ENCODE measurements at places on chromosomes 1 and 21.
A peak's percentile ranks its signal among the peaks of the same experiment; 100 is the strongest.

- no peak for DNase-seq
Observed at GRCh38 chr1:66043186-66043585, 250.5 kb downstream of the PDE4B start.

DNA sequence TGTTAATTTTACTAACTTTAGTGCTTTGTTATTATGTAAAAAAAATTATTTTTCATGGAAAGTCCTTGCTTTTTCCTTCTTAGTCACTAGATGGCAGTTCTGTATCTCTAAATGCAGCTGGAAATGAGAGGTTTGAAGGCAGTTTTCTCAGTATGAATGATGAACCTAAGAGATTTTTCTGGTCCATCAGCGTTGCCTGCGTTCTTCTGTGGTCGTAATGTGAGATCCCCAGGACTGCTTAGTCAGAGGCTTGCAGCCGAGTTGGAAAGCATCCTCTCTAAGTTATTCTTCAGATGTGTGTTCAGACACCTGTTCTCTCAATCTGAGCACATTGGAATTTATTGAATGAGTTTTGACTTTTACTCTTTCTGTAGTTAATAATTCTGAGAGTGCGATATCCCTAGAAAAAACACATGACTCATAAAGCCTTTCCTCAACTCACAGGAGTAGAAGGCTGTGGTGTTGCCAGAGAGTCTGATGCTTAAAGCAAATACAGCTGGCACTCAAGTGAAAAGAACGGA lies 99.3 kb downstream of the FMN2 start:
- DNase-seq = peak; percentile 69

GRCh38 chr1:238135708-238136664 lies 245.3 kb upstream of the ZP4 start:
- no peak for DNase-seq

DNA sequence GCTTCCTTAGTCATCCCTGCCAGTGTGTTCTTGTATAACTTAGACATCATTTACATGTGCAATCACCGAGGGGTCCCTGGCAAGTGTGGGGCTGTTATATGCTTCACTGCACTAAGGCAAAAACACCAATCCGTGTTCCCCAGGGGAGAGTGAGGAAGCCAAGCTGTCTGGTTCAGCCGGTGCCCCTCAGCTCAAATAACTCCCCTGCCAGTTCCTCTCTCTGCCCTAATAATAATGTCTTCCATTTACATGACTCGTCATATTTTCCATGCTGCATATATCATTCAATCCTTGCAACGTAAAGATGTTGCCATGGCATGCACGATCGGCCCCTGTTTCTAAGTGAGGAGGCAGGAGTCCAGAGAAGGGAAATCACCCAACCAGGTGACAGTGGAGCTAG lies 24.4 kb upstream of the NDC1 start:
- no peak for DNase-seq

GRCh38 chr1:30822966-30823581 lies 65.5 kb upstream of the LAPTM5 start:
- DNase-seq = no peak

- no peak for DNase-seq
Observed at GRCh38 chr1:185338719-185339622, 21.9 kb upstream of the IVNS1ABP start.

- no peak for DNase-seq
Observed at GRCh38 chr1:213693864-213694263, 293.9 kb upstream of the PROX1 start.

GRCh38 chr1:22343456-22344328 lies 108.0 kb upstream of the ZBTB40 start:
- no peak for DNase-seq

DNA sequence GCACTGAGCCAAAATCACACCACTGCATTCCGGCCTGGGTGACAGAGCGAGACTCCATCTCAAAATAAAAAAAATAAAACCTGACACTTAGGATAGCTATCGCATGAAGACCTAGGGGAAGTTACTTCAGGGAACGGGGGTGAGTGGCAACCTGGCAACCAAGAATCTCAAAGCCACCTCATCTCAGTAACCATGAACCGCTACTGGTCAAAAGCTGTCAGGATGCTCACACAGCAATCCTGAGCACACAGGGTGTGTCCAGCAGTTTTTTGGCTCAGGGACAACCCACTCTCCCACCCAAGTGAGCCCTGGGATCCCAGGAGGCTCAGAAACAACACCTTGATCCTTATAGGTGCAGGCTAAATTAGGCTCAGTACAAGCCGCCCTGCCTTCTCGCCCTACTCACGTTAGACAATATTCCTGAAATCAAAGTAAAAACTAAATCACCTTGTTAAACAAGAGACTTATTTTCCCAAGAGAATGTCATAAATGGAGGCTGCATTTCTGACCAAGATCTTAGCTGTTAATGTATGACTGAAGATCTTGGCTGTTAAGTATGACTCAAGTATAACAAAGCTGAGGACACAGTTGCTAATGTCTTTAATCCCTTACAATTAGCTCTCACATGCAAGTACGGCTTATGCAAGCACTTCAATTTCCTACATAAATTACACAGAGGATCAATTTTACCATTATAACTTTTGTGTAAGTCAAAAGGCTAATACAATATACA lies 48.3 kb upstream of the NADK start:
- DNase-seq = peak; percentile 89

DNA sequence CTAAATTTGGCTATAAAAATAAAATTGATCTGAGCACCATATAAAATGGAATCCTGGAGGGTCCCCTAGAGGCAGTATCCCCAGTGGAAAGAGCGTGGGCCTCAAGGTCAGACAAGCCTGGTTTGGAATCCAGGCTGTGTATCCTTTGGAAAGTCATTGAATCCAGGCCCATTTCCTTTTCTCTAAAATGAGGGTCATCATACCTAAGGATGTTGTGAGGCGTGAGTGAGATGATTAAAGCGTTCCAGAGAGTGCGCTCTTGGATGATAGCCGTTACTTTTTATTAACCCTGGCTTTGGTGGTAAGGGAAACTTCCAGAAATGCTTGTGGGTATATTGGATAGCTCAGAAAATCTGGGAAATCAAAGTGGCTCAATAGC lies 683 bp upstream of the ZNF436 start:
- no peak for DNase-seq

GRCh38 chr1:7325254-7325653 lies 445.8 kb upstream of the VAMP3 start:
- DNase-seq = no peak

- no peak for DNase-seq
Observed at GRCh38 chr21:41526478-41527087, 18.6 kb upstream of the TMPRSS2 start.

GRCh38 chr1:162976628-162977027 lies 92.5 kb upstream of the RGS4 start:
- DNase-seq = no peak

- DNase-seq = no peak
Observed at GRCh38 chr1:24727501-24728216, 17.6 kb upstream of the CLIC4 start.

DNA sequence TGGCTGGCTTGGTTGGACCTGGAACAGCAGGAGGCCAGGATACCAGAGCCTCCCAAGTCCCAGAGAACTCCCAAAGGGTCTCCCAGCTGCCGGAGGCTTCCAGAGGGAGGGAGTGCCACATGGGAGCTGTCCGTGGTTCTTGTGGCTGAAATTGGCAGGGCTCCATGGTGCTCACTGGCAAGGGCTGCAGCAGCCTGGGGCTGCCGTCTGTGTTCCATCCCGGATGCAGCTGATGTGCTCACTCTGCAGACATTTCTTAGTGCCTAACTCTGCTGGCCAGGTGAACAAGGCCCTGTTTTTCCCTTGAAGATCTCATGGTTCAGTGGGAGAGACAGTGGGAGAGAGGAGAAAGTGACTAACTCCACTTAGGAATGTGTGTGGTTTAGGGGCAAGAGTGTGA lies 261.1 kb downstream of the CAMTA1 start:
- DNase-seq = peak; percentile 34

GRCh38 chr1:16967095-16967575 lies 13.3 kb downstream of the MFAP2 start:
- DNase-seq = peak; percentile 73

DNA sequence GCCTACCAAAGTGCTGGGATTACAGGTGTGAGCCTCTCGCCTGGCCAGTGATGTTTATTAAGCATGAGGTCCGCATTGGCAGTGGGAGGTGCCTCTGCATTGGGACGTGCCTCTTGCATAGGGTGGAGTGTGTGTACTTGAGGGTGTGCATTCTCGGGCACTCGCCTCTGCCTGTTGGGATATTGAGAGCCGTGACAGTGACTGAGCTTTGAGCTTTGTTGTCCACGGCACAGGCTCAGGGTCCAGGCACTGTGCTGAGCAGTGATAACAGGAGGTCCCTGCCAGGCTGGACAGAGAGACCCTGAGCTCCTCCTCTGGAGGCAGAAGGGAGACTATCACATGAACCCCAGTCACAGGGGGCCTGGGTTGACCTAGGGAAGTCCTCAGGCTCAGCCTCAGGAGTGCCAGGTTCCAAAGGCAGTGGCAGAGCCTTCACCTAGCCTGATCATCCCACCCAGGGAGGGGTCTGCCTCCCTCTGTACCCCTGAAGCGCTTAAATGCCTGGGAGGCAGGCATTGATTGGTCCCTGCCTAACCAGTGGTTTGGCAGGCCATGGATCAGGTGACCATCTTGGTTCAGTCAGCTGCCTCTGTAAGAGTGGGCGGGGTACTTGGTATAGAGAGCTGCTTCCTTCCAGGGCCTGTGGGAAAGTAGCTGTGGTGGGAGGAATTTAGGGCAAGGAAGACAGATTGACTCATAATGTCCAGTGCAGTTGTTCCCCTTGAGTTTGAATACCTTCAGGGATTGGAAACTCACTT lies 213.8 kb upstream of the TMEM51 start:
- no peak for DNase-seq

GRCh38 chr1:232786845-232787455 lies 18.3 kb upstream of the MAP10 start:
- no peak for DNase-seq

DNA sequence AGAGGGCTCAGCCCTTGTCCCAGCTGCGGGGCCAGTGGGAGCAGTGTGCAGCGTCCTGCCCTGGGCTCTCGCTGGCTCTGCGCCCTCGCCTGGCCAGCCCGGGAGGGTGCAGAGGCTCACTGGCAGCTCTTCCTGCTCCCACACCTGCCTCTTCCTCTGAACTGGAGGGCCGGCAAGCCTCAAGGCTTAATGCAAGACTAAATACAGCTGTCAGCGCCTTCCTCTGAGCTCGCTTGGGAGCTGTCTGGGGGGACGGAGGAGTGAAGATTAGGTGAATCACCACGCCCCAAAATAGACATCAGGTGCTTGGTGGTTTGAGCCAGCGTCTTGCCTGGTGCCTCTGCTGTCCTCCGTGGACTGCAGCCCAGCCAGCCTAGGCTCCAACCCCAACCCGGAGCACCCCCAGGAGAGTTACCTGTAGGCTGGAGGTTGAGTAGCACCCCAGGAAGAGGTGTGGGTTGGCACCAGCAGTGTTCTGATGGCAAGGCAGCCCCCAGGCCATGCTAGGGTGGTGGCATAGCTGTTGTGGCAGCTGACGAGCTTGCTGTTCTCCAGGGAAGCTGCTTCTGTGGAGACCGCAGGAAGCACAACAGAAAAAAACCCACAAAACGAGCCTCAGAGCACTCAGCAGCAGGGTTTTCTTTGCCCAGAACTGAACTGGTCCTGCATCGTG lies 36.9 kb downstream of the UMODL1 start:
- no peak for DNase-seq

GRCh38 chr1:237875291-237875690 lies 15.4 kb downstream of the ZP4 start:
- DNase-seq = no peak

- DNase-seq = no peak
Observed at GRCh38 chr1:48092401-48092800, 95.2 kb upstream of the TRABD2B start.

- DNase-seq = peak; percentile 54
Observed at GRCh38 chr1:6083801-6084446, 38.2 kb downstream of the KCNAB2 start.

DNA sequence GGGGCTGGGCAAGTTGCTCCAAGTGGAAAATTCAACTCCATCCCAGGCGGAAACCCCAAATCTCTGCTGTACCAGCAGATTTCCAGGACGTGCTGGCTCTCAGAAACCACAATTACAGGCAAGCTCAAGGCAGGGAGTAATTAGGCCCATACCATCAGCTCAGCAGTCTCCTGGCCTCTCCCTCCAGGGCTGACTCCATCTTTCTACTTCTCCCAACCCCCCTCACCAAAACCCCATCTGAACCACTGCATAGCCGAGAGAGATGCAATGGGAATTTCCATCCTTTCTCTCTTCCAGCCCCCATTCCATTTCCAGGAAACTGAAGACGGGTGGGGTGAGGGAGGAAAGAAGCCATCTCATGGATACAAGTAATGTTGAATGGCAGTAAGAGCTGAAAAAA lies 41.2 kb downstream of the ARHGEF11 start:
- no peak for DNase-seq

- DNase-seq = no peak
Observed at GRCh38 chr1:76390456-76390855, 315.9 kb downstream of the ST6GALNAC3 start.

DNA sequence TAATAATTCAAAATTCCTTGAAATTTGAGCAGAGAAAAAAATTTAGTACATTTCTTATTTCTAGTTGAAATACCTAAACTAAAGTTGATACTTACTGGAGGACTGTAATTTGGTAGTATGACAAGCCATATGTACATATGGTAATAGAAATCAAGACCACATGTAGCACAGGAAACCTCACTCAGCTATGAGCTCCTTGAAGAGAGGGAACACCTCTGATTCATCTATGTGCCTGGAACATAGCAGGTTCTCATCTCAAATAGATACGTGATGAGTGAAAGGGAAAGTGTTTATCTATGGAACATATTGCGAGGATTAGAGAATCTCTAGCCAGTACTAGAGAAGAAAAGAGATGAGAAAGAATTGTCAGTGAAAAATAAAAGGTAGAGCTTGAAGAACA lies 47.9 kb upstream of the GNG4 start:
- no peak for DNase-seq

GRCh38 chr1:89037186-89037585 lies 14.5 kb upstream of the GBP3 start:
- no peak for DNase-seq

DNA sequence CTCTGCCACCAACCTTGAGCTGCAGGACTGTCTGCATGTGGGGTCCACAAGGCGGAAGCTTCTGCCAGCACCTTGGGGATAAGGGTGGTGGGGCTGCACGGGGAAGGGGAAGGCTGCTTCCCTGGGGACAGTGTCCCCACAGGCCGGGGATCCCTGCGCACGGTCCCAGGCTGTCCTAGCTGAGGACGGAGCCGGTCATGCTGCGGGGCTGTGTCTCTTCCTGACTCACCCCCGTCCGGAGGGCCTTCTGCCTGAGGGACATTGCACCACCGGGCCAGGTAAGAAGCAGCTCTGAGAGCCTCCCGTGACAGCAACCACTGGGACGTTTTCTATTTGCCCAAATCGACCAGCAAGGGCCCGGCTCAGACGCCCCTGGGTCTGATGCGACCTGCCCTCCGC lies 29.9 kb downstream of the KRTAP10-1 start:
- DNase-seq = no peak

GRCh38 chr1:160522622-160523345 lies at the start of gene SLAMF6:
SLAMF6 (minus strand) TSS chr1:160523255; CDS start chr1:160523192, 63 bp downstream.
- DNase-seq = no peak

GRCh38 chr1:156051011-156051725 lies 2.4 kb downstream of the UBQLN4 start:
- DNase-seq = no peak

All from retinal pigment epithelial cell (primary cell).